ENCODE measurements at places on chromosomes 6 and 20. TPM values are rescaled to one million over a fixed set of nuclear protein-coding genes. Genes with fewer than 3 reads are reported as not detected.

CEP43 gene
- total RNA-seq = 16.4 TPM

DNA sequence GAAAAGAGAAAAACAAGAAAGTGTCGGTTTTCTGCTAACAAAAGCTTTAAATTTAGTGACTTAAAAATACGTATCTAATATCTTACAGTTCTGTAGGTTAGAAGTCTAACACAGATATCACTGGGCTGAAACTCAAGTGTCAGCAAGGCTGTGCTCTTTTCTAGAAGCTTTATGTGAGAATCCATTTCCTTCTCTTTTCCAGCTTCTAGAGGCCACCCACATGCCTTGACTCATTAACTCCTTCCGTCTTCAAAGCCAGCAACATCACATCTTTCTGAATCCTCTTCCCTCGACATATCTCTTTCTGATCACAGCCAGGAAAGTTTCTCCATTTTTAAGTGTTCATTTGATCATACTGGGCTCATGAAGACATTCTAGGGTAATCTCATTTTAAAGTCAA, 262.0 kb downstream of the MAFB start:
- H3K4me3 ChIP-seq = no peak overlapping the region
- no peaks in the 10 kb centered on the region for H3K36me3 ChIP-seq
- no peak overlapping the region for H3K27ac ChIP-seq
- H3K4me1 ChIP-seq = no peaks in the 10 kb centered on the region
- DNase-seq = no peak
- H3K27me3 ChIP-seq = no peaks in the 10 kb centered on the region

DNA sequence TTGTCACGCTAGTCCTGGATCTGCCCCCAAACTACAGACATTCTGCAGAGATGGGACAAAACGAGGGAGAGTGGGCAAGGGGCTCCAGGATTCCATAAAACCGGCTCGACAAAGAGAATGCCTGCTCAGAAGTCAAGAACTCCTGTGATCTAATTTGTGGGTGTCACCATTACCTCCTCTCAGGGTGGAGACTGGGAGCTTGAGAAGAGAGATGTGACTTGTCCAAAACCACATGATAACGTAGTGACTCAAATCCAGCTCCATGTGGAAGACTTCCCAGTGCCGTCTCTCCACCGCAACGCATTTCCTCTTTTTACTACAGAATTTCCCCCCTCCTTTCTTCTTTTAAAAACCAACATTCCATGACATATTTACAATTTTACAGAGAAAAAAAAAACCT, 44.3 kb downstream of the TRERF1 start:
- DNase-seq = peak; percentile 96
- H3K27ac ChIP-seq = peak overlapping the region; percentile 83
- H3K4me3 ChIP-seq = peak overlapping the region; percentile 66
- no peaks in the 10 kb centered on the region for H3K27me3 ChIP-seq
- H3K36me3 ChIP-seq = no peaks in the 10 kb centered on the region

DNA sequence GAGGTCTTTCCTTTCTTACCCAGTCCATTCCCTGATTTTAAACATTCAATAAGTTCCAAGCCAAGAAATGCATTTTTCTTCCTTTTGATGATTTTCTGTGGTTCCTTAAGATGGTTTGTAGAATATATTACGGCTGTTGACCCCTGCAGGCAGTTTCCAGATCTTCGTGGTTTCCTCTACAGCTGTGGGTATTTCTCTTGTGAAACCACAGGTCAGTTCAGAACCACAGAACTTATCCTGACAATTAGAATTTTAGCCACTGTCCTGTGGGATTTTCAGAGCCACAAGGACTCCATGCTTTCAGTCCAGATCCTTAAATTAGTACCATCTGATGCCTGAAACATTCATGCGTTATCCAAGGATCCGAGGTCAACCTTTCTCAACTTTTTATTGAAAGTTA, 29.7 kb upstream of the EXOC2 start:
- no peaks in the 10 kb centered on the region for H3K4me1 ChIP-seq
- peak overlapping the region; percentile 33 for H3K4me3 ChIP-seq
- H3K27ac ChIP-seq = no peak overlapping the region

DNA sequence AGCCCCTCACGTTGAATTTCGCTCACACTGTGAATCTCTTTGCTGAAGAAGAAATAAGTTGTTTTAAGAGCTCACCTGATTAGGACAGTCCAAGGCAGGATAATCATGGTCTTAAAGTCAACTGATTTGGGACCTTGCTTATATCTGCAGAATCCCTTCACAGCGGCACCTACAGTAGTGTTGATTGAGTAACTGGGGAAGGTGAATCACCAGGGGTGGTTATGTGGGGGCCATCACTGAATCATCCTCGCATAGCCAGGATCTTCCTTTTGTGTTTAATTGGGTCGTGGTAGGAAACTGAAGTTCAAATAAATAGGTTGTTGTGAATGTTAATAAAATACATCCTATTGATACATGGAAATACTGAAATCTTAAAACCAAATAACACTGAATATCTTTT, 20.2 kb upstream of the MICA start:
- no peaks in the 10 kb centered on the region for H3K36me3 ChIP-seq
- peak; percentile 88 for DNase-seq
- no peaks in the 10 kb centered on the region for H3K27me3 ChIP-seq
- no peak overlapping the region for H3K27ac ChIP-seq
- peaks cover 9% of the 10 kb centered on the region for H3K4me1 ChIP-seq

DNA sequence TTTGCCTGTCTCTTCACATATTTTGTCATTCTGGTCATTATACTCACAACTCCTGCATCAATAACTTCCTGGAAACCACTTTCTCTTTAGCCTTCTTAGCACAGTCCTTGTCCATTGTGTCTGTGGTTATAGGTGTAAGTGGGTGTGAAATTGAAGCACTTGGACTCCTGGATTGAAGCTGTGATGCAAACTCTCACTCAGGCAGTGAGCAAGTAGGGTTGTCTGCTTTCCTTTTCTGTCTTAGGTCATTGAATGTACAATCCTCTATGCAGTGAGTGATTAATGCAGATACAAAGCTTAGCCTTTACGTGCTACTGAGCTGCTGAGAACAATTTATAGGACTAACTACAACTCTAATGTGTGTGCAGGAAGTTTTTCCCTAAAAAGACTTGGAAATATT, 54.8 kb downstream of the ADGRB3 start:
- H3K4me1 ChIP-seq = no peaks in the 10 kb centered on the region
- no peaks in the 10 kb centered on the region for H3K27me3 ChIP-seq
- H3K27ac ChIP-seq = no peak overlapping the region
- no peak overlapping the region for H3K4me3 ChIP-seq

GRCh38 chr20:23937303-23938117, 51.1 kb downstream of the GGTLC1 start:
- peak; percentile 73 for DNase-seq
- no peaks in the 10 kb centered on the region for H3K36me3 ChIP-seq
- H3K4me3 ChIP-seq = no peak overlapping the region
- H3K27ac ChIP-seq = no peak overlapping the region

GRCh38 chr6:94362061-94362864, 942.9 kb upstream of the EPHA7 start:
- no peaks in the 10 kb centered on the region for H3K4me1 ChIP-seq
- no peak overlapping the region for H3K4me3 ChIP-seq
- no peak for DNase-seq
- no peaks in the 10 kb centered on the region for H3K36me3 ChIP-seq
- H3K27me3 ChIP-seq = no peaks in the 10 kb centered on the region

FLOT1 gene
- 156 TPM for total RNA-seq

DNA sequence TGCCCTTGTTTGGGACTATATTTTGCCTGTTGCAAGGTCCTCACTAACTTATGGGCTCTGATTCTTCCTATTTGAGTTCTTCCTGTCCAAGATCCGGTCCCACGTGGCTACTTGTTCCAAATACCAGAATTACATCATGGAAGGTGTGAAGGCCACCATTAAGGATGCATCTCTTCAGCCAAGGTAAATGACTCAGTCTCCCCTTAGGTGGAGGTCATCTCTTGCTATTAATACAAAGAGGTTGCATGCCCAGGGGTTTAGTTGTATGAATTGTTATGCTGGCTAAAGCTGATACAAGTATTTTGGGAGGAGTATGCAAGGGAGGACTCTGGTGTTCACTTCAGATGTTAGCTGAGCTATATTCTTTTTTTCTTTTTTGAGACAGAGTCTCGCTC, 9.1 kb downstream of the RNF114 start:
- H3K4me3 ChIP-seq = no peak overlapping the region
- H3K27me3 ChIP-seq = no peaks in the 10 kb centered on the region
- H3K27ac ChIP-seq = no peak overlapping the region
- peaks cover 33% of the 10 kb centered on the region for H3K36me3 ChIP-seq

GRCh38 chr6:3005077-3005476, 5.4 kb downstream of the NQO2 start:
- peaks cover 10% of the 10 kb centered on the region for H3K36me3 ChIP-seq
- DNase-seq = no peak
- peaks cover 20% of the 10 kb centered on the region for H3K4me1 ChIP-seq
- no peaks in the 10 kb centered on the region for H3K27me3 ChIP-seq
- H3K27ac ChIP-seq = no peak overlapping the region

NTSR1 gene
- total RNA-seq = not detected

Data from GM23248 (cell line).